ENCODE measurements at places on chromosomes 5 and 9. TPM values are rescaled to one million over a fixed set of nuclear protein-coding genes. Genes with fewer than 3 reads are reported as not detected.

- no peak for DNase-seq
Observed at GRCh38 chr5:96227957-96228356, 205.1 kb downstream of the PCSK1 start.

DNA sequence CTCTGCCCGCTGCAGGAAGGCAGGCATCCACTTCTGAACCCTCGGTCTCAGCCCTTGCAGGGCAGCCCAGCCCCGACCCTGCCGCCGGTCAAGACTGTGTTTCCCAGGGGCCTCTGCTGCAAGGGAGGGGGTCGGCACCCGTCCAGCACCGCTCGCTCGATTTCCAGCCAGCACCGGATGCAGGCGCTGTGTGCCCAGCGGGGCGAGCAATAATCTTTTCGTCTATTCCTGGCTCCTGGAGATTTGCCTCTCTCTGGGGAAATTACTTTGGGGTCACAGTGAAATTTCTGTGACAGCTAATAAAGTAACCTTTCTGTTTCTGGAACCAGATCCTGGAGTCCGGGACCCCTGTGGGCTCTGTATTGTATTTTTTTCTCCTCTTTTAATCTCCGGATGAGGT is 155.3 kb downstream of the COL23A1 start:
- DNase-seq = peak; percentile 87

GRCh38 chr9:111094958-111095357 is 56.7 kb upstream of the LPAR1 start:
- no peak for DNase-seq

GRCh38 chr5:139181322-139181730 is 16.8 kb downstream of the SIL1 start:
- DNase-seq = no peak

Gene MELK
- total RNA-seq = 2.0 TPM

Gene FANCG
- 15.2 TPM for total RNA-seq
